Stimulated activated CD8-positive, alpha-beta memory T cell treated with anti-CD3 and anti-CD28 coated beads, Interleukin-15, amount 100 ng/mL, for 24 hours (primary cell): ENCODE measurements at places on chromosomes 11 and 22.

- no peak for DNase-seq
Observed at GRCh38 chr11:12052676-12053605, 44.5 kb upstream of the DKK3 start.

DNA sequence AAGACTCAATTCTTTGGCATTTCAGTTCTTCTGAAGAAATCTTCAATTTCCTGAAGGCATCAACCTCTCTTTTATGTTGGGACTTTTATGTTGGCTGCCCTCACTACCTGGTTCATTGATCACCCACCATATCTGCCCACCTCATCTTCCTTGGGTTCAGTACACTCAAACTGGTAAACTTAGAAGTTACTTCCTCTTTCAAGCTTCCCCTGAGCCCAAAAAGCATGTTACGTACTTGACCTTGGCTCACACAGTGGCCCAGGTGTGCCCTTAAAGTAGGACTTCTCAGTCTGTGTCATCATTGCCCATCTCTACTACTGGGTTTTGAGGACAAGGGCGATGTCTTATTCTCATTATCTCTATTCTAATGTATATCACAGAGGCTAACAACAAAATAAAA is 86.1 kb downstream of the GRIA4 start:
- no peak for DNase-seq

GRCh38 chr11:128476729-128477128 is 110.6 kb downstream of the ETS1 start:
- no peak for DNase-seq

DNA sequence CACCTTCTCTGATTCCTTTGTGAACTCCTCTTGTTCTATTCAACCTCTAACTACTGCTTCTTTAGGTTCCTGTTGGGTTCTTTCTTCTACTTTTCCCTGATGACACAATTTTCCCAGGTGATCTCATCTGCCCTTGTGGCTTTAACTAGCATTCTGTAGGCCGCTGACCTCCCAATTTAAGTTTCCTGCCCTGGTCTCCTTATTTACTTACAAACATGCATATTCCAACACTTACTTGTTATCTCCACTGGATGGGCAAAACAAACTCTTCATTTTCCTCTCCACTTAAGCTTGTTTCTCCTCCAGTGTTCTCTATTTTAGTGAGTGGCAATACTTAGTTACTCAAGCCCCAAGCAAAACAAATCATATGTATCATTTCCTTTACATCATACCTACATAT is 734.5 kb downstream of the METTL15 start:
- no peak for DNase-seq

- DNase-seq, result no peak
Observed at GRCh38 chr11:107359701-107360100, 97.9 kb downstream of the CWF19L2 start.

GRCh38 chr22:37098976-37099591 is 10.4 kb downstream of the TMPRSS6 start:
- no peak for DNase-seq

- no peak for DNase-seq
Observed at GRCh38 chr22:44371741-44372525, 59.2 kb upstream of the SHISAL1 start.

- DNase-seq, result no peak
Observed at GRCh38 chr11:64760759-64761420, 1.1 kb upstream of the PYGM start.

DNA sequence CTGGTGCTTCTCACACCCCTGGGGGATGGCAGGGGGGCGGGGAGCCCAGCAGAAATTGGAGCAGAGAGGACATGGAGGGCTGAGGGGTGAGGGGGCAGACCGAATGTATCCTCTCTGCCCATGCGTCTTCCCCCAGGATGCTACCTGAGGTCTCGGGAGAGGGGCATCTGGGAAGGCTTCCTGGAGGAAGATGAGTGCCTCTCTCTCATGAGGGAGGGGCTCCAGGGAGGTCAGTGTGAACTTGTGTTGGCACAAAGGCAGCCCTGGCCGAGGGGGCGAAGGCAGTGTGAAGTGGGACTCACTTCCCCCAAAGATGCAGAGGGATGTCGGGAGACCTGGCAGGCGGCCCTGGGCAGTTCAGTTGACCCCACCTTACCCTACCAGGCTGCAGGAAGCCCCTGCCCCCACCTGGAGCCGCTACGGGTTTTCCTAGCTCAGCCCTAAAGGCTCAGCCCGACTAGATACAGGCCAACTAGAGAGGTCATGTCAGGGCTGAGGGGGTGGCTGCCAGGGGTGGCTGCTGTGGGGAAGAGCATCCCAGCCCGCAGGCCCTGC is 10.4 kb downstream of the ASCL2 start:
- DNase-seq, result no peak

DNA sequence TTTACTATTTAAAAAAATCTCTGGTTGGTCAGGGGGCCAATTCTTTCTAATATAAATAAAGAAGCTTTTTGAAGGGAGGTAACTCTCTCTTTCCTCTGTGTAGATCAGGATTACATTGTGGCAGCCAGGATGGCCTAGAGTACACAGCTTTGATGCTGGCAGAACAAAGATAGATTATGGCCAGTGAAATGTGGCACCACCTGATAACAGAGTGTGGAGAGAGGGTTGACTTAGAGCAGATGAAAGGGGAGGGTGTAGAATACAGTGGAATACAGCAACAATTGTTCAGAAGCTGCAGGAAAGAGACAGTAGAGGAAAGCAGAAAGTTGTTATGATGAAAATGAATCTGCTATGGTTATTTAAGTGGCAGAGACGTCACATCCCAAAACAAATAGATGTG is 99.0 kb downstream of the FAR1 start:
- DNase-seq, result no peak

DNA sequence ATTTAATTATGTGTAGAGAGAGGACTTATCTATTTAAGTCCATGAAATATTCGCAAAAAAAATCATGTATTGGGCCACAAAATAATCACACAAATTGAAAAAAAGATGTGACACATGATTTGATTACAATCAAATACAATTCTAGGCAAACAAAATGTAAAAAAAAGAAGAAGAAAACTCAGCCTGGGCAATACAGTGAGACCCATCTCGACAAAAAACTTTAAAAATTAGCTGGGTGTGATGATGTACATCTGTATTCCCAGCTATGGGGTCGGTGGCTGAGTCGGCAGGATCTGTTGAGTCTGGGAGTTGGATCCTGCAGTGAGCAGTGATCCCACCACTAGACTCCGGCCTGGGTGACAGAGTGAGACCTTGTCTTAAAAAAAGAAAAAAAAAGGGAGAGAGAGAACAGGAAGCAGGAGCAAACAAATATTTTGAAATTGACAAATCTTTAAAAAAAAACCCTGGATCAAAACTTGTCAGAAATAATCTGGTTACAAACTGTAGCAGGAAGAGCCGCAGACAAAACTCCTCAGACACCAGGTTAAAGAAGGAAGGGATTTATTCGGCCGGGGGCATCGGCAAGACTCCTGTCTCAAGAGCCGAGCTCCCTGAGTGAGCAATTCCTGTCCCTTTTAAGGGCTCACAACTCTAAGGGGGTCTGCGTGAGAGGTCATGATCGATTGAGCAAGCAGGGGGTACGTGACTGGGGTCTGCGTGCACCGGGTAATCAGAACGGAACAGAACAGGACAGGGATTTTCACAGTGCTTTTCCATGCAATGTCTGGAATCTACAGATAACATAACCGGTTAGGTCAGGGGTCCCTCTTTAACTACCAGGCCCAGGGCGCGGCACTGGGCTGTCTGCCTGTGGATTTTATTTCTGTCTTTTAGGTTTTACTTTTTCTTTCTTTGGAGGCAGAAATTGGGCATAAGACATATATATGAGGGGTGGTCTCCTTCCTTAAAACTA is 3.3 kb upstream of the TYMP start:
- DNase-seq, result no peak

DNA sequence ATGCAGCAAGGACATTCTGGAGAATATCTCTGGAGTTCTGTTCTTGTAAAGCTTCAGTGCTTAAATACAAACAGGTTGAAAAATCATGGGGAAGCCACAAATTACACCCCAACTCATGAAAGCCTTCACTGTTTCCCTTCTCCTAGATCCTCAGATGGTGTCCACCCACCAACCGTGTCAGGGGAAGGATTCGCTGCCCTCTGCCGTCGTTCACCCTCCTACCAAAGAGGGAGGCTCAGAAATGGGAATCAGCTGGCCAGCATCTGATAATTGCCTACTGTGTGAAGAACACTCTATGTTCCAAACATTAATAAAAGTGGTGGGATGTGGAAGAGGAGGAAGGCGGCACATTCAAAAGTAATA is 7.4 kb upstream of the HEPACAM start:
- no peak for DNase-seq

- no peak for DNase-seq
Observed at GRCh38 chr22:19182472-19183157, 4.1 kb upstream of the SLC25A1 start.

GRCh38 chr11:33552756-33553155 is 147.9 kb downstream of the C11orf91 start:
- no peak for DNase-seq

- DNase-seq, result no peak
Observed at GRCh38 chr11:33894398-33894746, 2.5 kb upstream of the LMO2 start.

GRCh38 chr11:106565326-106565725 is 452.9 kb downstream of the GUCY1A2 start:
- no peak for DNase-seq

- DNase-seq, result no peak
Observed at GRCh38 chr11:457111-457760, 7.2 kb downstream of the PTDSS2 start.

- DNase-seq, result no peak
Observed at GRCh38 chr11:12137005-12137690, 26.8 kb downstream of the MICAL2 start.

- no peak for DNase-seq
Observed at GRCh38 chr11:100676901-100677300, 10.2 kb upstream of the ARHGAP42 start.

GRCh38 chr11:2877474-2877873 is 8.1 kb downstream of the CDKN1C start:
- no peak for DNase-seq
